ENCODE measurements at places on chromosomes 13 and 19. TPM values are rescaled to one million over a fixed set of nuclear protein-coding genes. Genes with fewer than 3 reads are reported as not detected.

- H3K27ac ChIP-seq: no peak within 1 kb of the TSS
- no peaks in the 10 kb centered on the region for H3K4me1 ChIP-seq
- H3K36me3 ChIP-seq: no peaks in the 10 kb centered on the region
- no peak within 1 kb of the TSS for H3K4me3 ChIP-seq
- peaks cover 30% of the 10 kb centered on the region for H3K27me3 ChIP-seq
These were observed at the start of gene SYCN for GRCh38 chr19:39203372-39204341. SYCN (minus strand) TSS chr19:39204263; CDS start chr19:39204254, 9 bp downstream.

The BSPH1 gene
- total RNA-seq: not detected

The TRMT1 gene
- 20.2 TPM for total RNA-seq

DNA sequence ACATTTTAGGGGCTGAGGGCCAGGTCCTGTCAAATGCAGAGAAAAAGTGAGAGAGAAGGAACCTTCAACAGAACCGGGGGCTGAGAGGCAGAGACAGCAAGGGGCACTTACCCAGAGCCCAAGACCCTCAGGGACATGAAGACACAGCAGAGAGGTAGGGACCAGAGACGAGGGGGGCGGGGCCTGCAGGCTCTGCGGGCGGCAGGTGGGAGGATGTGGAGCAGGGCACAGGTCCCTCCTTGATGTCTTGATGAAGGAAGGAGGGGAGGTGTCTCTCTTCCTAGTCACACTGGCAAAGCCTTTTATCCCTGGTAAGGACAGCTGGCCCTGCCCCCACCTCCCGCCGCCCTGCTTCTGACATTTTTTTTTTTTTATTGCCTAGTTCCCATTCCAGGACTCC lies at the start of gene KLK14:
Gene KLK14, minus strand, starts transcription at position 277 of the 400 bp plus-strand sequence. Its CDS starts 273 bp downstream, at position 4.
- H3K27ac ChIP-seq: no peak within 1 kb of the TSS
- H3K4me3 ChIP-seq: no peak within 1 kb of the TSS
- DNase-seq: no peak
- H3K36me3 ChIP-seq: no peaks in the 10 kb centered on the region

- no peak overlapping the region for H3K27ac ChIP-seq
- no peak overlapping the region for H3K4me3 ChIP-seq
- no peaks in the 10 kb centered on the region for H3K4me1 ChIP-seq
- DNase-seq: no peak
- H3K36me3 ChIP-seq: no peaks in the 10 kb centered on the region
- H3K27me3 ChIP-seq: no peaks in the 10 kb centered on the region
These were observed 79.5 kb upstream of the ZNF835 start for GRCh38 chr19:56751078-56751489.

The ONECUT3 gene
- total RNA-seq: under 0.01 TPM

- H3K4me1 ChIP-seq: no peaks in the 10 kb centered on the region
- H3K27ac ChIP-seq: peak overlapping the region; percentile 7
- peak; percentile 31 for DNase-seq
- H3K4me3 ChIP-seq: no peak overlapping the region
These were observed 11.9 kb upstream of the GDF15 start for GRCh38 chr19:18373892-18374629.

The ZSCAN4 gene
- 0.05 TPM for total RNA-seq

GRCh38 chr13:73935991-73936390 lies 198.2 kb downstream of the KLF12 start:
- H3K36me3 ChIP-seq: no peaks in the 10 kb centered on the region
- DNase-seq: no peak
- H3K27ac ChIP-seq: no peak overlapping the region
- H3K4me3 ChIP-seq: no peak overlapping the region
- H3K4me1 ChIP-seq: peaks cover 6% of the 10 kb centered on the region
